Fibroblast of skin of right biceps (primary cell): ENCODE measurements at places on chromosomes 2 and 18.

GRCh38 chr2:169363560-169364150 lies 1.3 kb upstream of the LRP2 start:
- DNase-seq, result no peak

DNA sequence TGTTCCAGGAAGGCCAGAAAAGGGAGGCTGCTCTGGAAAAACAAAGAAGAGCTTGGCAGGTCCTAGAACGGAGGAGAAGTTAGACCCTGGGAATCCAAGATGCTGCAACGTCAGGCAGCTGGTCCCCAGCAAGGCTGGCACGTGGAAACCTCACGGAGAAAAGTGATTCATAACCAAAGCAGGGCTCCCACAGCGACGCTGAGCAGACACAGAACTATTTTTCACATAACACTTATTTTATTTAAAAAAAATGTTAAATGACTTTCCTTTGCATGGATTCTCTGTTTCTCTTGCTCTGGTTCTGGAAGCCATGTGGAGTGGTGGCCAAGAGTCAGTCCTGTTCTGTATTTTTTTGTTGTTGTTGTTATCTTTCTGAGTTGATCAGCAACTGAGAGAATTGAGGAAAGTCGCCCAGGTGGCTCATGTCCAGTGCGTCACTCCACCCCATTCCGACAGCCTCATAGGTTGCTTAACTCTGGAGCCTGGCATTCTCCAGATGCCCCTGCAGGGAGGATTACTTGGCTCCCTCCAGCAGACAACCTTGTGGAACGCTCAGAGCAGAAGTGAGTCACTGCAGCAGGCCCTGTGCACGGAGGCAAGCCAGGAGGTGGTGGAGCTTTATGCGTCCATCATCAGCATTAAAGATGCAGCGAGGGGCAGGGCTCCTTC lies 229.9 kb upstream of the HDAC4 start:
- DNase-seq, result peak; percentile 78

DNA sequence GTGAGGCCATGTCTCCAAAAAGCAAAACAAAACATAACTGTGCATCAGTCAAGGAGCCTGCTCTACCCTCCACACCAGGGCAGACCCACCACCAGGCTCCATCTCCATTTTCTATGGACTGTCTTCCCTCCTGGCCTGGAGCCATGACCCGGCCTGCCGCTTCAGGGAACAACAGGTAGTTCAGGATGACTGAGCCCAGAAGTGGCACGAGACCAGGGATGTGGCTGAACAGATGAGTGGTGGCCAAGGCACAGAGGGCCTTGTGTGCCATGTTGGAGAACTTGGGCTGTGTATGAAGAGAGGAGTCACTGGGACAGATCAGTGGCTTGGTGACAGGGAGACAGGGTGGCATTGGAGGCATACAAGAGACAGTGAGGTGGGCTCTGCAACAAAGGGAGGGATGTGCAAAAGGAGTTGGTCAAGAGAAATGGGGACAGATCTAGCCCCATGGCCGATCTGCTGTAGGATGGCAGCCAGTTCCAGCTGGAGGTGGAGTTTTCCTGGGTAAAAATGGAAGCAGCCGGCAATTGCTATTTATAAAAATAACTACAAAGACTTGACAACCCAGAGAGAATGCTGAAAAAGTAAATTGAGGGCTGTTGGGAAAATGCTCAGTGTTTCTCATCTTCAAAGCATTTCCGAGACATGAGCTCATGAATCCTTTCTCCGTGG lies 35.0 kb downstream of the TMEM177 start:
- peak; percentile 33 for DNase-seq

DNA sequence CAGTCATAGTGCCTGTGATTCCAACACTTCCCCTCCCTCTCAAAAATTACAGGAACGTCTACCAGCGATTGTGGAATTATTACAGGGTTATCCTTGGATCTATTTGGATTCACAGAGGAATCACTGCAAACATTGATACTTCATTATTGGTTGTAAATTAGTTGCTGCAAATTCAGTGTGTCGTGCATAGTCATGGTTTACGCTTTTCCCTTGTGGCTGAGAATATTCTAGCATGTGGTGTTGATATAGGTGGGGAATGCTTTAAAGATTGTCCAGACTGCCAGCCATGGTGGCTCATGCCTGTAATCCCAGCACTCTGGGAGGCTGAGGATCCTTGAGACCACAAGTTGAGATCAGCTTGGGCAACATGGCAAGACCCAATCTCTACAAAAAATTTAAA lies 48.7 kb upstream of the PDK1 start:
- no peak for DNase-seq

DNA sequence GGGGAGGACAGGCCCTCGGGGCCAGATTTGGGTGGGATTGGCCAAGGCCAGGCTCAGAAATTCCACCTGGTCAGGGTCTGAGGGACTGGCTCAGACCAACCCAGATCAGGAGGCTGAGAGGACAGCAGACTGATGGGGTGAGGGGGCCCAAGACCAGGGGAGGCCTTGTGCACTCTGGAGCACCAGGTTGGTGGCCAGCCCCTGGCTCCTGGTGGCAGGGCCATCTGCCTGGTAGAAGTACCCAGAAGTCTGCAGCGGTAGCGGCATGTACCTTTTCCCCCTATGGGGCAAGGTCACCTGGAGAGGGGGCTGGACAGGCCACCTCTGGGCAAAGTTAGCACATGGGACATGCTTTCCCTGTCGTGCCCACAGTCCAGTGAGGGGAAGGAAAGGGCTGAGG lies 21.2 kb upstream of the ODC1 start:
- DNase-seq, result no peak

- no peak for DNase-seq
These were observed 183.5 kb downstream of the SCG2 start for GRCh38 chr2:223418604-223419199.

- peak; percentile 55 for DNase-seq
These were observed 5.8 kb upstream of the NT5DC4 start for GRCh38 chr2:112714836-112715631.
